CD4-positive, alpha-beta T cell treated with Interleukin-4 for 4 hours (primary cell): ENCODE measurements at places on chromosomes 1 and 21.

- DNase-seq = no peak
These were observed 54.4 kb upstream of the NEGR1 start for GRCh38 chr1:72336776-72337175.

GRCh38 chr1:57146100-57146499, 180.3 kb upstream of the C8B start:
- DNase-seq = no peak

GRCh38 chr1:34379911-34380310, 203.2 kb downstream of the C1orf94 start:
- no peak for DNase-seq

- DNase-seq = peak; percentile 25
These were observed 61.5 kb downstream of the TOR3A start for GRCh38 chr1:179143322-179143721.

GRCh38 chr1:26191739-26192138, 1.3 kb downstream of the CATSPER4 start:
- no peak for DNase-seq

DNA sequence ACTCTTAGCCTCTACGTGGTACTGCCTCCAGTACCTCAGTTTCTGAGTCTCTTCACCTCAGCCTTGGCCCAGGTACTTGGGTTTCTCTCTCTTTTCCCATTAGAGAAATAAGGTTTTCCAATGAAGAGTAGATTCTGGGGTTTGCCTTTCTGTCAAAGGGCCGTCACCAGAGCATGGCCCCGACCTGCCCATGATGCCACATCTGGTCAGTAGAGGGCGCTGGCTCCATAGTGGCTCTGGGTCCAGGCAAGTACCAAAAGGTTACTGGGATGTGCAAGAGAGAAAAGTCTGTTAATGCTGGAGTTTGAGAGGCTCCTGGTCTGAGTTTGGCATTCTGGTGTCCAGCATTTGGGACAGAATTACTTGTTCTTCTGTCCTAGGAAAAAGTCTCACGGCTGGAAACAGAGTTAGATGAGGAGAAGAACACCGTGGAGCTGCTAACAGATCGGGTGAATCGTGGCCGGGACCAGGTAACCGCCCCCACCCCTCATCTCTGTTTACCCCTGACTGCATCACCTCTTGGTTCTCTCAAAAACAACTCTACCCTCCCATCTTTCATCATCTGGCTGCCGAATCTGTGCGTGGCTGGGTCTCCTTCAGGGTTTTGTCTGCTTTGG, 5.3 kb upstream of the TUFT1 start:
- DNase-seq = peak; percentile 72

DNA sequence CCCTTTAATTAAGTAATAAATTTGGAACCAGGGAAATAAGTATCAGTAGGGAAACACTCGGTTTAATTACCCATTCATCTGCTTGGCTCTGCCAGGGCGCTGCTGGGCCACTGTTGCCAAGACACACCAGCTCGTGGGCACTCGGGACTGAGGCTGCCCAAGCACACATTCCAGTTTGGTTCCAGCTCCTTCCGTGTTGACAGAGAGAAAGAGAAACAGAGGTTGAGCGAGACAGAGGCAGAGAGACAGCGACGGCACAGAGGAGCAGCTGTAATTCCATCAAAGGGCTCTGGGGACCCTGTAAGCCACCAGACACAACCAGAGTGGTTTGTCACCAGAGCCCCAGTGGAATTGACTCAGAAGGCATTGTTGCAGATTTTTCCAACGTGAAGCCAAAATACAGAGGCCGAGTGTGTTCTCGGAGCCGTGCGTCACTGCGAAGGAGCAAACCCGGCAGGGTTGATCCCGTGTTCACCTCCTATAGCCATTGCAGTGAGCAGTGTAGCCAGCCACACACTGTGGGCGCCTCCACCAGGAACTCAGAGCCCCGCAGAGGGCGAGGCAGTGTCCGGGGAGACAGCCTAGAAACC, 33.5 kb downstream of the SYF2 start:
- DNase-seq = no peak

DNA sequence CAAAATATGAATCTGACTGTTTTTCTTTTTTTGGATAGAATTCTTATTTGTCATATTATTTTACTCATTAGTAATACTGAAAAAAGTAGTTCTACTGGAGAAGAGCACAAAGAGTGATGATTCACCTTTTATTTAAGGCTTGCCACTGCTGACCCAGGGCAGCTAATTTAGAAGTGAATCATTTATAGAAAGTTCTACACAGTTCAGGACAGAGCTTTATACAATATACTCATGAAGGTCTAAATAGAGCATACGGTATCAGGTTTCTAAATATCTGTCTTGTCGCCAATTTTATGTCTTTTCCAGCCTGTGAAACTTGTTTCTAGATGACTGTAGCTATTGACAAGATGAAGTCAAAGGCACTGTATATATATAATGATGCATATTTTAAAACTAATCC, 25.0 kb downstream of the GIPC2 start:
- DNase-seq = no peak

DNA sequence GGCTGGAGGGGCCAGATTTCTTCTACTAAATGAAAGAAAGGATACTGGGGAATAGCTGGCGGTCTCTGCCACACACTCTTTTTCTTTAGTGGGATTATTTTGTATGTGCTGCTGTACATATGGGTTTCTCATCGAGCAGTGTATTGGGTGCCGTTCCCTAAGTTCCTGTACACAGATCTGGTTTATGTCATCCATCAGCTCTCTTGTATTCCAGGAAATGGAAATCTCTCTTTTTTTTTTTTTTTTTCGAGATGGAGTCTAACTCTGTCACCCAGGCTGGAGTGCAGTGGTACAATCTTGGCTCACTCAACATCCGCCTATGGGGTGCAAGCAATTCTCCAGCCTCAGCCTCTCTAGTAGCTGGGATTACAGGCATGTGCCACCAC, 27.0 kb upstream of the NID1 start:
- no peak for DNase-seq

DNA sequence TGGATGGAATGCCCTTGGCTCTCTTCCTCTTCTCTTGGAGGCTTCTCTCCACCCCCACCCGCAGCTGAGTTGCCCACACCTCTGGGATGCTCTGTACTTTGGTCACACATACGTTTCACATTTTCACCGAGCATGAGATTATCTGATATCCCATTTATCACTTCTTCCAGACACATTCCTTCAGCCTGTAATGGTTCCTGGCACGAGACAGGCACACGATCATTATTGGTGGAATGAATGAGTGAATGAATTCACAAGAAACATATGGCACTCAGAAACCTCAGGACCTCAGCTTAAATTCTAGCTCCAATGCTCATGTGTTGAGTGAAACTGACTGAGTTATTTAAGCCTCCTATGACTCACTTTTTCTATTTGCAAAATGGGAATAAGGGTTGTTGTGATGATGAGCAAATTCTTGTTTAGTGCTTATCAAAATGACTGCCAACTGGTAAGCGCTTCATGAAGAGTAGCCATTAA, 242.7 kb upstream of the JUN start:
- DNase-seq = no peak

GRCh38 chr1:4133297-4133938, 233.3 kb upstream of the C1orf174 start:
- DNase-seq = no peak

DNA sequence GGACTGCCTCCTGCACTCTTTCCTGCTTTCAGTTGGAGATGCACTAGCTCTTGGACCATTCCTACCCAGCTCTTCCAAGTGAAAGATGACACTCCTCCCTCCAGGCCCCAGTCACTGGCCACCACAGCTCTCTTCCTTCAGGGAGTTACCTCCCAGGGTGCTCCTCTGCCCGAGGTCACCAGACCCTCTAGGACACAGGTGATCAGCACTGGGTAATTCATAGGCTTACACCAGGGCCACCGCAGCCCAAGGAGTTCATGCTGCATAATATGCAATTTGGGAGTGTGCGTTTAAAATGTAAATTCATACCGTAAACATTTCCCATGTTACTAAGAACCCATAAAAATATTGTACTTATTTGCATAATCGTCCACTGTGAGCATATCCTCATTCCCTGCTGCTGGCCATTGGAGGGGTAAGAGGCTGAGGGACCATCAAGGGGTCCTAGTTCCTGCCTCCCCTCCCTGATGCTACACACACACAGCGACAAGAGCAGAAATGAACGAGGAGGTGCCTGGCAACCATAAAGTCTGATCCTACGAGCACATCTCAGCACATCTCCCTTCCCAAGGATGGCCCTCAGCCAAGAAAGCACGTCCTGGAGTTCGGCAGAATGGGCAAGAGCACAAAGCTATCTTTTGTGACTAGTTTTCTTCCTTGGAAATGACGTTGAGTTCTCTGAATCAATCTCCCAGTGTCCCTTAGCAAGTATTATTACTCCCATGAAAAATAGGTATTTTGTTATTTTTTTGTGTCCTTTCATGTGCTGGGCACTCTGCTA, 222.9 kb upstream of the RAB4A start:
- DNase-seq = no peak

GRCh38 chr1:170695955-170696590, 32.1 kb downstream of the PRRX1 start:
- DNase-seq = no peak

GRCh38 chr1:85479491-85479890, 14.5 kb upstream of the DDAH1 start:
- DNase-seq = no peak

DNA sequence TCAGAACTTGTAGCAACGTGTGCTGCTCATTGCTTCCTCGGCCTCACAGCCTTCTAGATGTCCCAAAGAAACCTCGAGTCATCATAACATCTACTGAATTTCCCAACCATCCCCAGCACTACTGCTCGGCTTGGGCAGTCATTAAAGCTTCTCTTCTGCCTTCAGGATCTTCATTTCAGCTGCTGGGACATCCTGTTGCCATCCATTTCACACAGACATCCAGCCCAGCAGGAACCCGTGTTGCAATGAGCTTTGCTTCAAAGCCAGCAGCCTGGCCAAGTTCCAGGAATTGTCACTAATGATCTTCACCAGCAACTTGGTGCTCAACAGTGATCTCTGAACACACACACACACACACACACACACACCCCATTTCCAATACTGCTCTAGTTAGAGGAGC, 18.5 kb downstream of the WLS start:
- no peak for DNase-seq

GRCh38 chr1:172360511-172360910, 60.0 kb upstream of the C1orf105 start:
- DNase-seq = no peak

GRCh38 chr1:28113242-28113572, 24.8 kb upstream of the EYA3 start:
- DNase-seq = no peak

GRCh38 chr1:67724928-67725560, 40.0 kb downstream of the GADD45A start:
- DNase-seq = no peak

DNA sequence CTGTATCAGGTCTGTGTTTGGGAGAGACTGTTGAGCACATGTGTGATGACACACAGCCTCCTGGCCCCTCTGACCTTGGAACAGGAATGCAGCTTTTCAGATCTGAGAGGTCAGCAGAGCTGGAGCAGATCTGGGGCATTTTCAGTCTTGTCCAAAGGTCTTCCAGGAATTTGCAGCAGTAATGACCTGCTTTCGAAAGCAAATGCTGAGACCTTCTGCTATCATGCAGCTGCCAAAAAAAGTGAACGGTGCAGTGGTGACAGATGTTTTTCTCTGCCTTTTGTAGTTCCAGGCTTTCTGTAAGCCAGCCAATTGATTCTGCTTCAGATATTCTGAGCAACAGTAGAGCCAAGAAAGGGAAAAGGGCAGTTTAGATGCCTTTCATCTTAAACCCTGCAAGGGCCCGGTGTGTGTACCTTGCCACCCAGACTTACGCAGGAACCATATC, 137.8 kb upstream of the COA6 start:
- DNase-seq = no peak

DNA sequence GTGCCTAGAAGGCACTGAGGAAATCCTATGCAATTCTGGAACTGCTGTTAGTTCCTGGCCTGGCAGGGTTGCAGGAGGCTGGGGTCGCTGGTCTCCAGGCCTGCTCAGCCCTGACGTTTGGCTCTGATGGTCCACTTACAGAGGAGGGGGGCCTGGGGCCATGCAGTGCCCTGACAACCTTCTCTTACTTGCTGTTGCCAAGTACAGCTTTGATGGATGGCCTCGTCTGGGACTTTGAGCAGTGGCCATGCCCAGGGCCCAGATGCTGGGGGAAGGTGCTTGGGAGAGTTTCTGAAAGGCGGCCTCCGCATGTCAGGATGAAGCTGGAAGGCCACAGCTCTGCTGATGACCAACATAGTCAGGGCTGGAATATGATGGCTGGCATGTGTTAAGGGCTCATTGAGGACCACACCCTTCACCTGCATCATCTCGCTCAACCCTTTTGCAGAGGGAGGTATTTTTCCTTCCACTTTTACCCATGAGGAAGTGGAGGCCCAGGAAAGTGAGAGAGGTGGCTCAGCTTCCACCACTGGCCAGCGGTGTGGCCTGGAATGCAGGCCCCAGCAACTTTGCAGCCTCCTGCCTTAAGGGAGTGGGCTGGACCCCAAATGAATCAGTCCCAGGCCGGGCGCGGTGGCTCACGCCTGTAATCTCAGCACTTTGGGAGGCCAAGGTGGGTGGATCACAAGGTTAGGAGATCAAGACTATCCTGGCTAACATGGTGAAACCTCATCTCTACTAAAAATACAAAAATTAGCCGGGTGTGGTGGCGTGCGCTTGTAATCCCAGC, 34.7 kb upstream of the LRRC3 start:
- no peak for DNase-seq

DNA sequence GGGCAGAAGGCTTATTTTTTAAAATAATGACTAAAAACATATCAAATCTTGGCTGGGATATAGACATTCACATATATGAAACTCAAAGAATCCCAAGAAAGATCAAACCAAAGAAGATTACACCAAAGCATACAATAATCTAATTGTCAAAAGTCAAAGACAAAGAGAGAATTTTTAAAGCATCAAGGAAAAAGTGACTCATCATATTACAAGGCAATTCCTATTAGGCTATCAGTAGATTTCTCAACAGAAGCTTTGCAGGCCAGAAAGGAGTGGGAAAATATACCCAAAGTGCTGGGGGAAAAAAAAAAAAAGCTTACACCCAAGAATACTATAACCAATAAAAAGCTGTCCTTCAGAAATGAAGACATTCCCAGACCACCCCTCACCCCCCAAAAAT, 375.6 kb downstream of the BRINP2 start:
- no peak for DNase-seq

DNA sequence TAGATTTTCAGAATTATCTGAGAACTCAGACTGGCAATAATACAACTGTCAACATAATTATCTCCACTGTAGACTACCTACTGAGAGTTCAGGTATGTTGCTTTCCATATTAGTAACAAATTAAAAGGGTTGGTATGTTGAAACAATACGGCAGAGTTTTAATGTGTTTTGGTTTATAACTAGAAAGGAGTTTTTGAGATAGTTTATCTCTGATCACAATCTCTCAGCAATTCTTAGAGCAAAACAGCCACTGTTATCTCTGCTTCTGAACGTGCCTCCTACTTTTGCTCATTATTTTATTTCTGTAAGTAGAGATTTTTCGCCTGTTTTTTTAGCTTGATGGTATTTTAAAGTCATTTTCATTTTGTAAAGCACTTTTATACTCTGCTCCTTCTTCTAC, 118.7 kb downstream of the ZP4 start:
- DNase-seq = no peak

DNA sequence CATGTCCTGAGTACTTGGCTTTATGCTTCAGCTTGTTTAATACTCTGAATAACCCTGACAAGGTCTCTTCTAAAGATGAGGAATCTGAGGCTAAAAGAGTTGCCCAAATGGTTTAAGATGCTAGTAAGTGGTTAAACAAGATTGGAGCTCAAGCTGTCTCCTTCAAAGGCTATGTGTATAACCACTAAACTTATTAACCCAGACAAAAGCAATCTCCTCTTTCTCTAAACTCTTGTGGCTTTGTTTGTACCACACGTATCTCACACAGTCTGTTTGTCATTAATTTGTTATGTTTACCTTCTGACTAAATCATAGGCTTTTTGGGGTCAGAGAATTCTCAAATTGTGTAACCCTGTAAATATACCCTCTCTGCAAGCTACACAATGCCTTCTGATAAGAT, 89.9 kb downstream of the HMCN1 start:
- no peak for DNase-seq
